ENCODE measurements at places on chromosomes 12 and 14. TPM values are rescaled to one million over a fixed set of nuclear protein-coding genes. Genes with fewer than 3 reads are reported as not detected.

Gene ACOT4
- total RNA-seq: 0.54 TPM

Gene TMEM52B
- 3.1 TPM for total RNA-seq

Gene DDX51
- 3.3 TPM for total RNA-seq

Gene RAPGEF3
- total RNA-seq: 0.83 TPM

Gene YARS2
- total RNA-seq: 21.9 TPM

Gene ASCL1
- total RNA-seq: not detected

Gene YY1
- 26.7 TPM for total RNA-seq

Gene LTBP2
- total RNA-seq: 26.7 TPM

Gene POTEG
- total RNA-seq: not detected

Gene ZNF605
- total RNA-seq: 11.4 TPM

Gene PPP1R1A
- total RNA-seq: not detected

Gene BAZ1A
- 43.6 TPM for total RNA-seq

Gene MYO1H
- not detected for total RNA-seq

Gene SLC38A4
- total RNA-seq: 2.3 TPM

Gene RNU4-1
- under 0.01 TPM for total RNA-seq

Gene NGB
- not detected for total RNA-seq

Gene PLEKHD1
- not detected for total RNA-seq

Gene TEAD4
- 8.8 TPM for total RNA-seq

Gene CLEC14A
- total RNA-seq: 2.8 TPM

Gene FSCB
- total RNA-seq: not detected

Gene RD3L
- not detected for total RNA-seq

Gene SMIM10L1
- 4.7 TPM for total RNA-seq

Gene ERBB3
- 2.5 TPM for total RNA-seq

Gene NRIP2
- total RNA-seq: 0.18 TPM

Gene FAM90A1
- total RNA-seq: not detected

Gene KHNYN
- 22.8 TPM for total RNA-seq

Gene CLEC4D
- not detected for total RNA-seq

Gene UNC79
- total RNA-seq: not detected

Gene RASSF9
- 0.18 TPM for total RNA-seq

Gene PRPH
- total RNA-seq: not detected

Gene SERPINA9
- under 0.01 TPM for total RNA-seq

Gene CACNA2D4
- 0.28 TPM for total RNA-seq

Gene SOX5
- 11.9 TPM for total RNA-seq

Gene KRT75
- total RNA-seq: not detected

Gene IFNG-AS1
- total RNA-seq: not detected

Gene P2RX7
- total RNA-seq: 0.18 TPM

Gene FBLN5
- 9.7 TPM for total RNA-seq

Gene TTC5
- 28.6 TPM for total RNA-seq

Gene LTB4R2
- 0.56 TPM for total RNA-seq

Gene SYT1
- 3.0 TPM for total RNA-seq

Gene CSRNP2
- total RNA-seq: 14.0 TPM

All from IMR-90 (cell line).